ENCODE measurements at places on chromosomes 1 and 21. TPM values are rescaled to one million over a fixed set of nuclear protein-coding genes. Genes with fewer than 3 reads are reported as not detected.

The GPR25 gene
- total RNA-seq, result not detected

The KRTAP11-1 gene
- not detected for total RNA-seq

The CHRM3 gene
- total RNA-seq, result 0.06 TPM

The ARMH1 gene
- total RNA-seq, result 0.93 TPM
